ENCODE measurements at places on chromosomes 7 and 10. TPM values are rescaled to one million over a fixed set of nuclear protein-coding genes. Genes with fewer than 3 reads are reported as not detected.

- H3K4me3 ChIP-seq: no peak overlapping the region
- no peaks in the 10 kb centered on the region for H3K27me3 ChIP-seq
- H3K4me1 ChIP-seq: no peaks in the 10 kb centered on the region
- no peak overlapping the region for H3K27ac ChIP-seq
These were observed 21.5 kb downstream of the MACROH2A2 start for GRCh38 chr10:70074165-70074564.

- peaks cover 6% of the 10 kb centered on the region for H3K4me1 ChIP-seq
- peaks cover 16% of the 10 kb centered on the region for H3K27me3 ChIP-seq
- no peak for DNase-seq
These were observed 123.8 kb upstream of the SLC26A5 start for GRCh38 chr7:103569621-103570305.

GRCh38 chr10:97596101-97597082 lies 6.9 kb downstream of the C10orf62 start:
- H3K4me3 ChIP-seq: peak overlapping the region; percentile 4
- peaks cover 57% of the 10 kb centered on the region for H3K4me1 ChIP-seq
- no peaks in the 10 kb centered on the region for H3K36me3 ChIP-seq
- peak overlapping the region; percentile 93 for H3K27ac ChIP-seq

DNA sequence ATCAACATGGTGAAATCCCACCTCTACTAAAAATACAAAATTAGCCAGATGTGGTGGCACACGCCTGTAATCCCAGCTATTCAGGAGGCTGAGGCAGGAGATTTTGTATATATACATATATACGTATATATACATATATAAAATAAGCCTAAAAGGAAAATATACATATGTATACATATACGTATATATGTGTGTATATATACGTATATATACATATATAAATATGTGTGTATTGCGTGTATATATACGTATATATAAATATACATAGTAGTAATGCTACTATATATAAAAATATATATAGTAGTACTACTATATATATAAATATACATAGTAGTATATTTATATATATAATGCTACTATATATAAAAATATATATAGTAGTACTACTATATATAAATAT lies 26.5 kb upstream of the PBLD start:
- H3K4me3 ChIP-seq: no peak overlapping the region
- DNase-seq: no peak
- H3K27ac ChIP-seq: no peak overlapping the region
- H3K36me3 ChIP-seq: peaks cover 90% of the 10 kb centered on the region
- H3K27me3 ChIP-seq: no peaks in the 10 kb centered on the region

GRCh38 chr7:104985259-104985617 lies 28.8 kb upstream of the KMT2E start:
- peaks cover 31% of the 10 kb centered on the region for H3K4me1 ChIP-seq
- H3K27ac ChIP-seq: peak overlapping the region; percentile 98
- no peak for DNase-seq
- no peak overlapping the region for H3K4me3 ChIP-seq
- no peaks in the 10 kb centered on the region for H3K27me3 ChIP-seq
- no peaks in the 10 kb centered on the region for H3K36me3 ChIP-seq

DNA sequence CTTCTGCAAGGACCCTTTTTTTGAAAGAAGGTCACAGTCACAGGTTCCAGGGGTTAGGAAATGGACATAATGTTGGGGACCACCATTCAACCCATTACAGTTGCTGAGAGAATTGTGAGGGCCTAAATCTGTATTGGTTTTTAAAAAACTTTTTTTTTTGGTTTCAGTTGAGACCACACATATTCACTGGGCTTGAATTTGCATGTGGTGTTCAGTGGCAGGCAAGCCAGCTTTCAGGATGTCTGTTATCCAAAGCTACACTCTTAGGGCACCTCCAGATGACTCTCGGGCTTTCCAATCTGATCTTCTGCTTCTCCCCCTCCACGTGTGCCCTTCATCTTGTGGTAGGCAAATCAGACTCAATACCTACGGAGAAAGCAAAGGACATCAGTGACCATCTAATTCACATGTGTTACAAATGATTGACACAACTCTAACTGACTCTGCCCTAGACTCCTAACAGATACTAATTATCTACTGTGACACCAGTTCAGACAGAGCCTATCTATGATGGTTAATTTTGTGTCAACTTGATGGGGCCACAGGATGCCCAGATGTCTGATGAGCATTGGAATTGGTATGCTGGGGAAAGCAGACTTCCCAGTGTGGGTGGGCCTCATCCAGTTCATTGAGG lies 93.3 kb upstream of the ELMO1 start:
- no peak overlapping the region for H3K27ac ChIP-seq
- H3K36me3 ChIP-seq: no peaks in the 10 kb centered on the region
- no peak for DNase-seq
- H3K4me1 ChIP-seq: no peaks in the 10 kb centered on the region
- H3K4me3 ChIP-seq: no peak overlapping the region

GRCh38 chr7:147833970-147834369 lies 756.6 kb upstream of the C7orf33 start:
- H3K4me1 ChIP-seq: no peaks in the 10 kb centered on the region
- H3K27me3 ChIP-seq: no peaks in the 10 kb centered on the region
- H3K36me3 ChIP-seq: no peaks in the 10 kb centered on the region
- no peak overlapping the region for H3K27ac ChIP-seq
- no peak overlapping the region for H3K4me3 ChIP-seq

- DNase-seq: peak; percentile 61
- H3K27ac ChIP-seq: no peak overlapping the region
- peak overlapping the region; percentile 65 for H3K4me3 ChIP-seq
- H3K36me3 ChIP-seq: no peaks in the 10 kb centered on the region
These were observed 615 bp upstream of the CNTNAP2 start for GRCh38 chr7:146115851-146116520.

GRCh38 chr7:115059321-115059720 lies 137.4 kb downstream of the MDFIC start:
- no peak overlapping the region for H3K4me3 ChIP-seq
- no peaks in the 10 kb centered on the region for H3K27me3 ChIP-seq
- no peaks in the 10 kb centered on the region for H3K36me3 ChIP-seq
- no peak overlapping the region for H3K27ac ChIP-seq
- H3K4me1 ChIP-seq: peaks cover 9% of the 10 kb centered on the region
- no peak for DNase-seq

DNA sequence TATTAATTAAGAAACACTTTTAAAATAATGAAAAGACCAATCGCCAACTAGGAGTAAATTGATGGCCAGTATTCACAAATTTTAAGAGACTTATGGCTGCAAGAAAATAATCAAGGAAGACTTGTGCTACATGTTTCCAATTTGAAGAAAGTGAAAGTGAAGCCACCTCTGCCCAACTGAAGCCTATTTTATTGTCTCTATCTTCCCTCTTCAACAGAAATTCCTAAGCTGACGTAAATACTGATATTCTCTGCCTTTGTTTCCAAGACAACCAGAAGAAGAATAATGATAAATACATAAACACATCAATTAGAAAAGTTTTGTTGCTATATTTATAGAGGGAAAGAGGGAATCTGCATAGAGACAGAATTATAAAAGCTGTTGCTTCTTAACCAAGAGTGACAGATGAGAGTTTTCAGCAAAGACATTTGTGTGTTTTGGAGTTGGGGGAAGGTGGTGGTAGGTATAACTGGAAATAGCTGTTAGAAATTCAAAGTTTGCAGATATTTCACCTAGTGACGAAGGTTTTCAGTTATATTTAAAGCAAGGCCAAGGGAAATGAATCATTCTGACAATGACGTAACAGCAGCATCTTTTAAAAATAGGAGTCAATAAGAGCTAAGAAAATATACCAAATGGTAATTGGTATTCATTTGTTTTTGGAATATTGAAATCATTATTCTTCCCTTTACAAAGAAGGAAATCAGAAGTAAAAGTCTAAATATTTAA lies 576.6 kb upstream of the SORCS1 start:
- DNase-seq: no peak
- no peak overlapping the region for H3K4me3 ChIP-seq
- H3K27ac ChIP-seq: no peak overlapping the region
- H3K27me3 ChIP-seq: no peaks in the 10 kb centered on the region

DNA sequence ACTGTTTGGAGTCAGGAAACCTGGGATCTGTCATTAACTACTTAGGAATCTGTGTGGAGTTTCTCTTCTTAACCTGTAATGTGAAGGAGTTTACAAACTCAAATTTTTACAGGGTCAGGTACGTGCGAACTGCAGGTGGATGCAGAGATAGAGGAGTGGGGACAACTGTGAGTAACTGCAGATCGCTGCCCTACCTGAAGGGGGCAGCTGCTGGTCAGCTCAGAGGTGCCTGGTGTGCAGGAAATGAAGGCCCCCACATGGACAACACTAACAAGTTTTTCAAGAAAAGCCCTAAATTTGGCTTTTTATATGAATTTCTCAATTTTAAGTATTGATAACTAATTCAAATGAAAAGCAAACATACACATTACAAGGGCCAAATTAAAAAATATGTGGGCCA lies 380.0 kb downstream of the REEP3 start:
- H3K27ac ChIP-seq: no peak overlapping the region
- H3K36me3 ChIP-seq: no peaks in the 10 kb centered on the region
- H3K27me3 ChIP-seq: peaks cover 3% of the 10 kb centered on the region
- no peak overlapping the region for H3K4me3 ChIP-seq

DNA sequence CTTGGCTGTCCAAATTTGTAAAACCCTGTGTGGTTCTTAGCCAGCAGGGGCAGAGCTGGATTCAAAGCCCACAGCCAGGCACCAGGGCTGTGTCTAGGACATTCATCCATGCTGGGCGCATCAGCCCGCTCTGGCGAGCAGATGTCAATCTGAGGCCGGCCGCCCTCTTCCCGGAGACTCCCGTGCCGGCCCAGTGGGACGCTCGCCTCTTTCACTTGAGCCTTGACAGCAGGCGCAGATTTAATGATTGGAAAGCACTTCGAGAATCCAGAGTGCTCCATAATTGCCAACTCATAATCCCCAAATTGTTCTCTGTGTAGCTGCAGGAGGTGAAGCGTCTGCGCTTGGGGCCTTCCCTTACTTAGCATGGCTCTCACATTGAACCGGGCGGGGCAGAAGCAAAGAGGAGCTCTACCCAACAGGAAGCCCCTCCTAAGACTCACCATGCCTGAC lies 36.7 kb downstream of the SLIT1 start:
- DNase-seq: no peak
- H3K27ac ChIP-seq: no peak overlapping the region
- no peaks in the 10 kb centered on the region for H3K36me3 ChIP-seq
- no peaks in the 10 kb centered on the region for H3K4me1 ChIP-seq
- H3K4me3 ChIP-seq: no peak overlapping the region

GRCh38 chr10:27464993-27465392 lies 39.1 kb upstream of the RAB18 start:
- no peaks in the 10 kb centered on the region for H3K36me3 ChIP-seq
- H3K27me3 ChIP-seq: peaks cover 8% of the 10 kb centered on the region
- H3K4me3 ChIP-seq: no peak overlapping the region
- H3K27ac ChIP-seq: no peak overlapping the region

DNA sequence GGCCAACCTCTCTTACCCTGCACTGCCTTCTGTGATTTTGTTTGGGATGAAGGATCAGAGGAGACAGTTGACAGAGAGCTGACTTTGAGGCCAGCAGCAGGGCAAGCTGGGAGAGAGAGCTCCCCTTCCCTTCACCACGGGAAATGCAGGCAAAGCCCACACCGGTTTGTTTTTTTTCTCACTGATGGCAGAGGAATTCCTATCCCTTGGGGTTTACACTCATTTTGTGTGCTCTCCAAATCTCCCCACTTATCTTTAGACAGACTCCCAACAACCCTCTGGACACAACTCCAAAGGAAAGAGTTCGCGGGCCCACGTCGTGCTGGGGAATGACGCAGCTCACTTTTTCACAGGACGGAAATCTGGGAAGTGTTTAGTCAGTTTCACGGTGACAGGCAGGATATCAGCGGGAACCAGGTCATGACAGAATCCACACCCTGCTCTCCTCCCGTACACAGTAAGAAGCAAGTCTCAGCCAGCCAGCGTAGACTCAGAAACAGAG lies 68.3 kb upstream of the FAM171A1 start:
- no peaks in the 10 kb centered on the region for H3K36me3 ChIP-seq
- H3K27ac ChIP-seq: peak overlapping the region; percentile 72
- H3K4me1 ChIP-seq: peaks cover 14% of the 10 kb centered on the region
- peak; percentile 55 for DNase-seq
- peaks cover 7% of the 10 kb centered on the region for H3K27me3 ChIP-seq

- no peaks in the 10 kb centered on the region for H3K36me3 ChIP-seq
- peak overlapping the region; percentile 60 for H3K4me3 ChIP-seq
These were observed 1.5 kb downstream of the IL6 start for GRCh38 chr7:22728401-22729029.

GRCh38 chr7:81774551-81774950 lies 4.7 kb upstream of the HGF start:
- H3K4me1 ChIP-seq: peaks cover 8% of the 10 kb centered on the region
- H3K27ac ChIP-seq: no peak overlapping the region
- no peak overlapping the region for H3K4me3 ChIP-seq
- H3K27me3 ChIP-seq: no peaks in the 10 kb centered on the region
- H3K36me3 ChIP-seq: no peaks in the 10 kb centered on the region

GRCh38 chr10:67790534-67791408 lies 47.2 kb downstream of the DNAJC12 start:
- H3K4me3 ChIP-seq: no peak overlapping the region
- no peaks in the 10 kb centered on the region for H3K27me3 ChIP-seq
- H3K36me3 ChIP-seq: no peaks in the 10 kb centered on the region
- no peak for DNase-seq

DNA sequence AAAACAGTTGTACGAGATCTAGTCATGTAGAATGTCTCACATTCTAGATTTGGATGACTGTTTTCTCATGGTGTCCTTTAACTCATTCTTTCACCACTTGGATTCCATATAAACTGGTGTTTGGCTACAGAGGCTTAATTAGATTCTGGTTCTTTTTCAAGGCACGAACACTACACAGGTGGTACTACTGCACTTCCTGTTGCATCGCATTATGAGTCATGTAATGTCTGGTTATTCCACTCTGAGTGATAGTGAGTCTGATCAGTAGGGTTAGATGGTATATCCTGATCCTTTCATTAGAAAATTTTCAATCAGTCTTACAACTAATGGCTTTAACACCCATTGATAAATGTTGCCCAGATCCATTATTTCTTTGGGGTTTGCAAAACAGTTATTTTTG lies 11.2 kb upstream of the AKAP9 start:
- no peaks in the 10 kb centered on the region for H3K27me3 ChIP-seq
- no peak overlapping the region for H3K4me3 ChIP-seq
- H3K27ac ChIP-seq: no peak overlapping the region
- no peaks in the 10 kb centered on the region for H3K36me3 ChIP-seq
- H3K4me1 ChIP-seq: no peaks in the 10 kb centered on the region

DNA sequence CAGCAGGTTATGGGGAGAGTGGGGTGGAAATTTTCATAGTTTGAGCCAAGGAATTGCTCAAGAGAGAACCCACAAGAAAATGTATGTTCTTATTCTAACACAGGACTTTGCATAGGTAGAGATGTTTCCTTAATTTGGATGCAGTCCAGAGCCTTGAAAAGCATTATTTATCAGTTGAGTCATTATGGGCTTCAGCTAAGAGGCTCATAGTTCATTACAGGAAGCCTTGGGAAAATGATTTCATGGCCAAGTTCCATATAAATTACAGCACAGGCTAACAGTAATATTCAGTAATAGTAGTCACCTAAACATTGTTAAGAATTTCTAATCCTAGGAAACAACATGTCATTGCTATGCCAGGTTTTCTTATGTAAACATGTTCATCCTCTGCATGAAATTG lies 131.1 kb upstream of the PTPRZ1 start:
- H3K27ac ChIP-seq: no peak overlapping the region
- no peaks in the 10 kb centered on the region for H3K4me1 ChIP-seq
- no peaks in the 10 kb centered on the region for H3K36me3 ChIP-seq
- no peak for DNase-seq
- no peak overlapping the region for H3K4me3 ChIP-seq

The SMNDC1 gene
- total RNA-seq: 24.1 TPM

The ABCC2 gene
- 0.22 TPM for total RNA-seq

The ABCA13 gene
- not detected for total RNA-seq

Measured in left ventricle myocardium inferior (tissue), 1 donor.